Choroid plexus epithelial cell (primary cell): ENCODE measurements at places on chromosomes 4 and X.

- no peak for DNase-seq
Measured at GRCh38 chr4:37905533-37906169, 14.8 kb downstream of the TBC1D1 start.

- no peak for DNase-seq
Measured at GRCh38 chr4:5459236-5459635, 249.1 kb downstream of the EVC2 start.

- DNase-seq: no peak
Measured at GRCh38 chr4:15718959-15719358, 16.1 kb downstream of the BST1 start.

DNA sequence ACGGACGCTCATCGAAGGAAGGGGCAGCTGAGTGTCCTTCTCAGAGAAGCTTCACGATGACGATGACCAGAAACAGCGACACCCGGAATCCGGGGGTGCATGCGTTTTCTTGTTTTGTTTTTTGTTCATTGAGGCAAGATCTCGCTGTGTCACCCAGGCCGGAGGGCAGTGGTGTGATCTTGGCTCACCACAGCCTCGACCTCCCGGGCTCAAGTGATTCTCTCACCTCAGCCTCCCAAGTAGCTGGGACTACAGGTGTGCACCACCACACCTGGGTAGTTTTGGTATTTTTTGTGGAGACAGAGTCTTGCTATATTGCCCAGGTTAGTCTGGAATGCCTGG, 19.8 kb downstream of the DGKQ start:
- no peak for DNase-seq

DNA sequence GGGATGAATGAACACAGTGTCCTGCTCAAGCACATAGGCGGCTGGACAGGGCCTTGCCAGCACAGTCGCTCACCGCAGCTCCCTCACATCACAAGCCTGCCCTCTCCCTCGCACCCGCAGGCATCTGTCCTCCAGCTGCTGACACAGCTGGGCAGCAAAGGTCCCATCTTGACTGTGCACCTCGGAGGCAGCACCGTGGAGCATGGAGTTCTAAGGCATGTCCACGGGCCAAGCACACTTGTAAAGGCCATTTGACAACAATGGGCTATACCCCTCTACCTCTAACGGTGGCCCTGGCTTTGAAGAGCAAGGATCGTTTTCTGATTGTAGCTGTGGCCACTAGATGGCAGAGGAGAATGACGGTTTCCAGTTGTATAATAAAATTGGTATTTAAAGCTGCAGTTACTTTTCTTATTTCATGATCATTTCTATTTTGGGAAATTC, 53.8 kb downstream of the APLN start:
- peak; percentile 41 for DNase-seq

- peak; percentile 50 for DNase-seq
Measured at GRCh38 chrX:27915617-27916016, 65.6 kb downstream of the DCAF8L1 start.

GRCh38 chrX:40172401-40173142, 74.8 kb upstream of the BCOR start:
- peak; percentile 65 for DNase-seq

DNA sequence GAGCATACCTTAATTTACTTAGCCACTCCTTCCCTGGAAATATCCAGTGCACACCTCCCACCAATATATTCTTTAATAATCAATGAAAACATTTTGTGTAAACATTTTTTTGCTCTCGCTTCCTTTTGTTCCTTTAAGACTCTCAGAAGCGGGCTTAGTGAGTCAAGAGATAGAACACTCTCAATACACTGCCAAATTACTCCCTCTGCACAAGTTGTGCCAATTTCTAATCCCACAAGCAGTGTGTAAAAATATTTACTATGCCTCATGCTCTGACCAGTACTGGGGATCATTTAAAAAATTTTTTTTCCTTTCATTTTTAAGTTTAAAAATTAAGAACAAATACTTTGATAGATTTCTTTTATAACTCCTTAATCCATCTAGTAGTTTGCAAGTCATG, 5.1 kb downstream of the MORF4L2 start:
- no peak for DNase-seq

DNA sequence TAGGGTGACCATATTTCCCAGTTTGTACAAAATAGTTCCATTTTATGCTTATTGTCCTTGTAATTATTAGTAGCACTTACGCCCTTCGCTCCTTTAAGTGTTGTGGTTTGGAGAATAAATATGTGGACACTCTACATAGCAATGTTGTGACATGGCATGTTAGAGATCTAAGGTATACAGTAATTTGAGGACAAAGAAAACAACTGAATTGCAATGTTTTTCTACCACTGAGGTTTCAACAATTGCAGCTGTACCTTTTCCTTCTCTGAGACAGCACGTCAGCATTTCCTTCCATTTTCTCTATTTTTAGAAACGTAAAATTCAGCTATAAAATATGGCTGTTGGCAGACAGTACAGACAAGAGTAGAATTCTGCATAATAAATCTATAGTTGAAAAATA, 323.1 kb downstream of the MAPK10 start:
- peak; percentile 78 for DNase-seq

DNA sequence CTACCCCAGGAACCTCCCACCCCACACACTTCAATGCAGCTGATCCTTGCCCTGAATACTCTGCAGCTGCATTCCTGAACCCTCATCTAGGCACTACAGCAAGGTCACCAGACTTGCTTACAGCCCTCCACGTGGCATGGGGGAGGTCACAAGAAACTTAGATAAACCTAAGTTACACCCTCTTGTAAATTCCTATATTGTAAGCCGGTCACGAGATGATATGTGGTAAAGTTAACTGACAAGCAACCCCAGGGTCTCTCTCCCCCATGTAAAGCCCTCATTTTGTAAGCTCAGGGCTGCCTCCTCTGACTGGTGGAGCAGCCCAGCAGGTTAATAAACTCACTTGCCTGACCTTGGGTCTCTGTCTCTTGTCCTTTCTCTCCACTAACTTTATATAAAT, 570.7 kb downstream of the PCDH7 start:
- no peak for DNase-seq

- peak; percentile 81 for DNase-seq
Measured at GRCh38 chr4:123102897-123103471, 180.6 kb upstream of the NUDT6 start.

DNA sequence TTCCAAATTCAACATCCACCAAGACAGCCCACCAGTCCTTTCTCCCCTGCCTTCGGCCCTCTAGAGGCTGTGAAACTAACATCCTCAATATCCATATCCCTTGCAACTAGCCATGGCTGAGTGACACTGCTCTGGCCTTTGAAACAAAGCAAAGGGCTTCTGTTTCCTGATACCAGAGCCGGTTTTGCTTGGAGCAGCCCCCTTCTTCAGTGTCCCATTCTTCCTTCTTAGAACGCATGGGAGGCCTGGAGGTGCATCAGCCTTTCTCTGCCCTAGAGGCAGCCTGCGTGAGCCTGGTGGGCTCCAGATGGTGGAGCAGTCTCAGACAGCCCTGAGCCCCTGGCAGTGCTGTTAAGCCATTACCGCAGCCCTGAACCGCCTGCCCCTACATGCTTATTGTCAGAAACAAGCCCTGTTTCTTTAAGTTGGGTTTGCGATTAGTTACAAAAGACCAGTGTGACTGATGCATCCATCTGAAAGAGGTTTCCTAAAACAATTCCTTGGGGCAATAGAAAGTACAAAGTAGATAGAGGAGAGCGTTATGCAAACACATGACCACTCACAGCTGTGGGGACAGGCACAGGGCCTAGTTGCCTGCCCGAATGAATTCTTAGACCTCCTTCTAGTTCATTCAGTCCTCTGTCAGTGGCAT, 74.1 kb downstream of the EVC start:
- DNase-seq: no peak

GRCh38 chr4:118773429-118773792, 62.5 kb downstream of the SEC24D start:
- DNase-seq: no peak

DNA sequence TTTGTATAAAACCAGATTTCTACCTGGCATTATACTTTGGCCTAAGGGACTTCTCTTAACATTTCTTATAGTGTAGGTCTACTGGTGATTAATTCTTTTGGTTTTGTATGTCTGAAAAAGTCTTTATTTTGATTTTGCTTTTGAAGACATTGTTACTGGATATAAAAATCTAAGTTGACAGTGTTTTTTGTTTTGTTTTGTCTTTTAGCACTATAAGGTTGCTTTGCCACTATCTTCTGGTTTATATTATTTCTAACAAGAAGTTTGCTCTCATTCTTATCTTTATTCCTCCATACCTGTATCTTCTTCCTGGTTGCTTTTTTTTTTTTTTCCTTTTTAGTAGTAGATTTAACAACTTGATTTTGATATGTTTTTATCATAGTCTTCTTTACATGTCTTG, 76.0 kb downstream of the ING2 start:
- DNase-seq: no peak

DNA sequence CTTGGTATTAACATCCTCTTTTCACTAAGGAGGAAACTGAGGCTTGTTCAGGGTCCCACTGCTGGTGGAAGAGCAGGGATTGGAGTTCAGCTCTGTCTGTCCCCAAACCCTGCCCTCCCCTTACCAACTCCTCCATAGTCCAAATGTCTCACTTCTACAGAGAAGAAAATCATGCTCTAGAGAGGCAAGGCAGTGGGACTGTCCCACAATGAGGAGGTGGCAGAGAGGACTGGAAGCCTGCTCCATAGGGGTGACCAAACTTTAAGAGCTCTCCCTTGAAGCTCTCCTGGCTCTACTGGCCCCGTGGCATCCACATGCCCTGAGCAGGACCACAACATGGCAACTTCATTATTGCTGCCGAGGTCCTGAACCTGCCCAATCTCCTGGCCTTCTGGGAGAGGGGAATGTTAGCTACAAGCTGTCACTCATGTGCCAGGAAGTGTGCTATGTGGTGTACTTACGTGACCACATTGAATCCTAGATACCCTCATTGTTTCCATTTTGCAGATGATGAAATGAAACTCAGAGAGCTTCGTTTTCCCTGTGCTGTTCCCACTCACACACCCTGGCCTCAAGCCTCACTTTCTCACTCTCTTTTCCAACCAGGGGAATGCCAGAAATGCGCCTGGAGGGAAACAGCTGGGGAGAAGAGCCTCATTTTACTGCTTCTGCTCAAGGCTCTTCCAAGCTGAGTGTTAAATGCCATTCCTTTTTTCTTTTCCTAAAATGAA, 71.5 kb downstream of the ANAPC4 start:
- DNase-seq: peak; percentile 36

DNA sequence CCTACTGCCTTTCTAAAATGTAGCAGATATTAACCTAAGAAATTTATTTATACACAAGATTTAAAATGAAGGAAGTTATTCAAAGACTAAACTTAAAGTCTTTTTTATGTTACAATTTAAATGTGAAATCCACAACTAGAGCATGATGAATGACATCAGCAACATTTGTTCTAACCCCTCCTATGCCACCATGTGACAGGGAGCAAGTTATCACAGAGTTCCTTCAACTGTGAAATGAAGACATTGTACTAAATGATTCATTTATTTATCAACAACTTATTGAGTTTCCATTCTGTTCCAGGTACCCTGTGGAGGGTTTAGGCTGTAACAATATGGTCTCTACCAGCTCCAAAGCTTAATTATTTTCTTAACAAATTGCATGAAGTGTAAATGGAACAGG, 76.9 kb downstream of the SLC39A8 start:
- peak; percentile 8 for DNase-seq

DNA sequence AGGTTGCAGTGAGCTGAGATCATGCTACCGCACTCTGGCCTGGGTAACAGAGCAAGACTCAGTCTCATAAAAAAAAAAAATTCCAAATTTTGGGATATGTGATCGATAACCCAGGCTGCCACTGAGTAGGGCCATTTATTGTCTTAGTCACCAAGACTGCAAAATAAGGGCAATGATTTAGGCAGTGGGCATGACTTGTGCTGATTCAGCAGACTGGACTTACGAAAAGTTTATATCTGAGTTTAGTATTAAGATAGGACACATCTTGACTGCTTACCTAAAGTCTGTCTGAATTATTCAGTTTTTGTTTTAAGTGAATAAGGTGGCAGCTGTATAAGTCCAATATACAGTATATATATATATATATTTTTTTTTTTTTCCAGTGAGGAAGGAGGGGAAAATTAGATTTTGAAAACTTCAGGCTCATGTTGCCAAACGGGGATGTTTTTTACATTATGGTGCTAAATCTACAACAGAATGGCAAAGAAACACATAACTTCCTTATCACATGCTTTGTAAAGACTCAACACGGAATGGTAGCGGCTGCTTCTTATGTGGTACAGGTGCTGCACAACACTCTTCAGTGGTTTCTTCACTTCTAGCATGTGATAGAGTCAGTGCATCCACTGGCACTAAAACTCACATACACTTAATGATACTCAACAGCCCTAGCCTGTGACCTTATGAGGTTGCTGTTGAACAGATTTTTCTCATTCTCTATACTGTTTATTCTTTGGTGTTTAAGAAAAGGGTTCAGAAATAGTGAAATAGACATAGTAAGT, 6.5 kb downstream of the TEX13D start:
- no peak for DNase-seq

- peak; percentile 92 for DNase-seq
Measured at GRCh38 chr4:101232074-101232776, 115.1 kb downstream of the PPP3CA start.

GRCh38 chr4:152974468-152975379, 38.6 kb downstream of the FHDC1 start:
- DNase-seq: no peak
